ENCODE measurements at places on chromosomes 2 and 18. TPM values are rescaled to one million over a fixed set of nuclear protein-coding genes. Genes with fewer than 3 reads are reported as not detected.
A peak's percentile ranks its signal among the peaks of the same experiment; 100 is the strongest.

DNA sequence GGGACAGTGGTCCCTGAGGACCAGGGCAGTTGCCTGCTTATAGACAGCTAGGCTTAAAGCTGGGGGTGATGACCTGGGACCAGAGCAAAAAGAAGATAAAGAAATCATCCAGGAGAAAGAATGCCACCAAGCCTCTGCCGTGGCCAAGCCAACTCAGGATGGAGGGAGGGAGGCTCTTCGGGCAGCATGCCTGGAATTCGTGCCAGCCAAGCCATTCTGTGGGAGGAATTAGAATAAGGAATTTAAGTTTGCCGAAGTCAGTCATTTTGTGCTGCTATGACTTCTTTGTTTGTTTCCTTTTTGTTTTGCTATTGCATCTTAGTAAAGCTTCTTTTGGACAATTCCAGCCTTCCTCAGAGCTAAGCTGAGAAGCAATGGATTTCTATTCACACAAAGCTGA, 124.1 kb downstream of the EN1 start:
- no peak for DNase-seq

- no peak for DNase-seq
Observed at GRCh38 chr2:39529836-39530235, 92.8 kb upstream of the MAP4K3 start.

- no peak for DNase-seq
Observed at GRCh38 chr2:133690780-133691179, 122.5 kb upstream of the NCKAP5 start.

DNA sequence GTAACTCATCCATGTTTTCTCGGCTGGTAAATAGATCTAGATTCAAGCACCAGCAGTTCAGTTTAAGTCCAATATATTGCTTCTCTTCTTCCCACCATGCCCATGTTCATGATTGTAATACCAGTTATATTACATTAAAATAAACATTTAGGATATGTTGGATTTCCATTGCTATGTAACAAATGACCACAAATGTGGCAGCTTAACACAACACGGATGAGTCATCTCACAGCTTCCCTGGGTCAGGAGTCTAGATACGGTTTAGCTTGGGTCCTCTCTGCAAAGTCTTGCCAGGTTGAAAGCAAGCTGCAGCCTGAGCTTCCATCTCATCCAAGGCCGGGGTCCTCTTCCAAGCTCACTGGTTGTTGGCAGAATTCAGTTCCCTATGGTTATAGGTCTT, 39.4 kb upstream of the SMAD2 start:
- peak; percentile 68 for DNase-seq

GRCh38 chr18:26190506-26190905, 35.7 kb upstream of the TAF4B start:
- no peak for DNase-seq

The NXPH2 gene
- not detected for total RNA-seq

The FOXI3 gene
- not detected for total RNA-seq

The IRS1 gene
- total RNA-seq = 28.5 TPM

The FARP2 gene
- 24.1 TPM for total RNA-seq

The MRPL19 gene
- 55.6 TPM for total RNA-seq

Data from LHCN-M2 (cell line).